NCI-H460 (cell line): ENCODE measurements at places on chromosomes 6 and 20.

DNA sequence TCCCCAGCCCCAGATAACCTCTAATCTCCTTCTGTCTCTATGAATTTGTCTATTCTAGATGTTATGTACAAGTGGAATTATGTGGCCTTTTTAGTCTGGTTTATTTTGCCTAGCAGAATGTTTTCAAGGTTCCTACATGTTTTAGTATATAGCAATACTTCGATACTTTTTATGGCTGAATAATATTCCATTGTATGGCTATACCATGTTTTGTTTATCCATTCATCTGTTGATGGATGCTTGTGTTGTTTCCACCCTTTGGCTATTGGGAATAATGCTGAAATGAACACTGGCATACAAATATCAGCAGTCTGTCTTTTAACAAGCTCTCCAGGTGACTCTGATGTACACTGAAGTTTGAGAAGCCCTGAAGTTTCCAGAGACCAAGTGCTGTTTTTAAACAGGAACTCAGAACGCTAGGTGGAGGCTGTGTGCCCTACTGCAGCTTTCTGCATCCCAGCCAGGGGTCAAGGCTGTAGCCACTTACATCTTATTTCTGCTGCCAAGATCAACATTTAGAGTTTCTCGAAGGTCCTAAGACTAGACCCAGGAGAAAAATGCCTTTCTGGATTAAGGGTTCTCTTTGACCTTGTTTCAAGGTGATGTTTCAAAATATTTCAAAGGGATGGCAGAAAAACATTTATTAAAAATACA lies 123.0 kb downstream of the SOBP start:
- DNase-seq = no peak

GRCh38 chr6:4451081-4451480 lies 315.7 kb upstream of the ECI2 start:
- DNase-seq = no peak

GRCh38 chr6:12348530-12349511 lies 58.7 kb downstream of the EDN1 start:
- DNase-seq = peak; percentile 73

DNA sequence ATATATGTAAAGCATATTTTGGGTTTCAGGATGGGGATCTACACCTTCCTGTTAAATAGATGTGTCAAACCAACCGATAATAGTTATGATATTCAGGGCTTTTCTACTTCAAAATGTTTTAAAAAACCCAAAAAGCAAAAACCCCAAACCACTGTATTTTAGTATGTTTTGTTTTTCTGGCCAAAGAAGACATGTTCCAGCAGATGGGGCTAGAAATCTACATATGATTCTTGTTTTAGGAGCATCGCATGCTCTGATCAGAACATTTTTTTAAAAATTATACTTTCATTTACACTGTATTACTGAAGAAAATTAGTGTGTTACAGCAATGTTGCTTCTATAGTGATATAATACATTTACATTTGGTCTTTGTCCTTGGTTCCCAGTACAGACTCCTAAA lies 11.0 kb downstream of the RMND1 start:
- DNase-seq = no peak

GRCh38 chr6:80457439-80457933 lies 351.0 kb downstream of the BCKDHB start:
- peak; percentile 66 for DNase-seq

DNA sequence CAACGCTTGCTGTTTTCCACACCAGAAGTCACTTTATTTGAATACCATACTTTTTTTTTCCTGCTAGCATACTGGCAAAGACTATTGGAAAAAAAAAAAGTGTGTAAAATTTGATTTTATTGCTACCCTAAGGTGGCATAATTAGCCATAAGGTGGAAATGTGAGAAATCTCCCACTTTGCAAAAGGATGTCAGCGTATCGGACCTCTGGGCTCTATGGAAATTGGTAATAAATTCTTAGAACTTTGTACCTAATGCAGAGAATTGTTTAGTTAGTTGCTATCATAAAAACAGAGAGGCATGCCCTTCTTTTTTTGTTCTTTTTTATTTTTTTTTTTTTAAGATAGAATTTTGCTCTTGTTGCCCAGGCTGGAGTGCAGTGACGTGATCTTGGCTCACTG lies 63.7 kb upstream of the GMDS start:
- no peak for DNase-seq

GRCh38 chr20:59183751-59184150 lies 20.1 kb downstream of the ZNF831 start:
- DNase-seq = no peak

- no peak for DNase-seq
These were observed 76.6 kb upstream of the PTPRK start for GRCh38 chr6:128597004-128597403.

GRCh38 chr6:40471243-40471642 lies 115.9 kb downstream of the LRFN2 start:
- DNase-seq = no peak

- no peak for DNase-seq
These were observed 3.4 kb downstream of the COL9A1 start for GRCh38 chr6:70299456-70299855.

- no peak for DNase-seq
These were observed 8.5 kb upstream of the DDX27 start for GRCh38 chr20:49210757-49211110.

DNA sequence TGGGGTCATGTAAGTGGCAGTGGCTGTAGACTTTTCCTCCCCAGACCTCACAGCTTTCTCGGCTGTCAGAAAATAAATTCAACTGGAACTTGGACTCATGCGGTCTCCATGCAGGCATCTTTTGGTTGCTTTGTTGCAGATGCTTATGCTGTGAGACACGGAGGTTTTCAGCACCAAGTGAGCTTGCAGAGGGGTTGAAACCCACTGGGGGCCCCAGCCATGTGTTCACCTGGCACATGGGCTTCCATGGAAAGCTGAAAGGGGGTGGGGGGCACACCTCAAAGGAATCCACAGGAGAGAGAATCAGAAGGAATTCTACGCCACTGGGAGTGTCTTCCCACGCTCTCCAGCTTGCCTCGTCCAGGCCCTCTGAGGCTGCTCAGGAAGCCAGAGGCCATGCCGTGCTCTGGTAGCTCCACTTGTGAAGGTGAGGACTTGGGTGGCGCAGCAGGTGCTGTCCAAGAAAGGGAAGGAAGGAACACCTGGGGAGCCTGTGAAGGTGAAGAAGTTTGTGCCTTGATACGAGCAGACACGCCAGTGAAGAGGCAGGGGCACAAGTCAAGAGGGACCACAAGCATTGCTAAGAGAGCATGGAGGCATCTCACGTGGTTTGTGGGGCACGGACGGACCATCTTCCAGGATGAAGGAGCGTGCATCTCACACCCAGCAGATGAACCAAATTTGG lies 134.3 kb upstream of the PMEPA1 start:
- no peak for DNase-seq

GRCh38 chr6:54579011-54579410 lies 267.6 kb upstream of the FAM83B start:
- DNase-seq = no peak

- peak; percentile 100 for DNase-seq
These were observed at the start of gene MAPK14 for GRCh38 chr6:36027501-36028087. Gene MAPK14 (plus strand): TSS chr6:36027808. CDS start chr6:36028158, 350 bp downstream.

GRCh38 chr6:25218346-25218745 lies 60.8 kb upstream of the CARMIL1 start:
- DNase-seq = no peak

- DNase-seq = no peak
These were observed 78.8 kb upstream of the TENT5A start for GRCh38 chr6:81831274-81831673.

GRCh38 chr6:103910018-103910417 lies 949.7 kb downstream of the HACE1 start:
- no peak for DNase-seq
